ENCODE measurements at places on chromosomes 7 and 10.

- DNase-seq = no peak
Observed at GRCh38 chr7:251446-252175, 38.4 kb upstream of the FOXL3 start.

GRCh38 chr7:102170393-102170970 lies 116.2 kb upstream of the SH2B2 start:
- DNase-seq = no peak

- DNase-seq = no peak
Observed at GRCh38 chr7:93365341-93365740, 133.2 kb downstream of the VPS50 start.

DNA sequence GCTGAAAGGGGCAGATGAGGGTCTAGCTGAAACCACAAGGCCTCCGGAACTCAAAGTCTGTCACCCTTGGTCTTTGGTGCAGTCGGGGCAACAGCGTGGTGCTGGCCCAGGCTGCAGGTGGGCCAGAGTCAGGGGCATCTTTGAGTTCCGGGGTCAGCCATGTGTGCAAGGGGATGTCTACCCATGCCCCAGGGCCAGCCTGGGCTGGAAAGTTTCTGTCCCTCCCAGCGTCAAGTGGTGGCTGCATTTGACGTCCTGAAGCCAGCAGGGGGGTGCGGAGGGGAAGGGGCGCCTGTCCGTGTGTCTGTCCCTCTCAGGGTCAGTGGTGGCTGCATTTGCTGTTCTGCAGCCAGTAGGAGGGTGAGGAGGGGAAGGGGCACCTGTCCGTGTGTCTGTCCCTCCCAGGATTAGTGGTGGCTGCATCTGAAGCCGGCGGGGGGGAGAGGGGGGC lies 638 bp downstream of the BRAT1 start:
- DNase-seq = no peak

DNA sequence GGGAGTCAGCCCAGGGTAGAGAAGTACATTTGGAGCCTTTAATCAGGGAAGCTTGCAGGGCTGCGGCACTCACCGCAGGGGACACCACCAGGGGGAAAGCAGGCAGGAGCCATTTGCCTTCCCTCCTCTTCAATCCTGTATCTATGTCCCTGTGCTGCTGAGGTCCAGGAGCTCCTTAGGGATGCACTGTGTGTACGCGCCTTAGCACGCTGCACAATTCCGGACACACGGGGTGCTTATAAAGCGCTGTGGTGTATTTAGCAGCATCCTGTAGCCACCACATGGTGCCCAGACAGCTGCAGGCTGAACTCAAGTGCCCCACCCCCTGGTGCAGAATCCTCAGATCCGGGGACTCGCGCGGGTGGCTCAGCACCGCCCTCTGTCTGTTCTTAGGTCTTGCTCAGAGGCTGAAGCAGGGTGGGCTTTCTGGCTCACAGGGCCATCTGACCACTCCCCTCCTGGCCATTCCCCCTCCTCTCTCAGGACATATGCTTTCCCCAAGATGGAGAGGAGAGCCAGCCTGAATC lies 421.4 kb downstream of the SDK1 start:
- no peak for DNase-seq

- peak; percentile 23 for DNase-seq
Observed at GRCh38 chr7:149496642-149497391, 792 bp downstream of the ZNF746 start.

DNA sequence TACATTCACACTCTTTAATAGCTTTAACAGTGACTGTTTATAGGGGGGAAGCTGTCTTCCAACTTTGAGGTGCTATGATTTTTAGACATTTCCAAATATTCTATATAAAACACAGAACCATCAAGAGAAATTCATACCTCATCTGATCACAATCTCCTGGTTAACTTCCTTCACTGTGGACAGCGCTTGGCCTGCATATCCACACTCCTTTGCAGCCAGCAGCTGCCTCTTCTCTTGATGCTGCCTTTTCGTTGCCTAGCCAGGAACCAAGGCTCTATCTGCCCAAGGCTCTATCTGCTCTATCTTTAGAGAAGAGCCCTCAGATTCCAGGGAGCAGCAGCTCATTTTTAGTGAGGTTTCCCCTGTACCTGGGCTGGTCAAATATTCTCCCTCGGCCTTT lies 252.0 kb downstream of the PTEN start:
- no peak for DNase-seq

DNA sequence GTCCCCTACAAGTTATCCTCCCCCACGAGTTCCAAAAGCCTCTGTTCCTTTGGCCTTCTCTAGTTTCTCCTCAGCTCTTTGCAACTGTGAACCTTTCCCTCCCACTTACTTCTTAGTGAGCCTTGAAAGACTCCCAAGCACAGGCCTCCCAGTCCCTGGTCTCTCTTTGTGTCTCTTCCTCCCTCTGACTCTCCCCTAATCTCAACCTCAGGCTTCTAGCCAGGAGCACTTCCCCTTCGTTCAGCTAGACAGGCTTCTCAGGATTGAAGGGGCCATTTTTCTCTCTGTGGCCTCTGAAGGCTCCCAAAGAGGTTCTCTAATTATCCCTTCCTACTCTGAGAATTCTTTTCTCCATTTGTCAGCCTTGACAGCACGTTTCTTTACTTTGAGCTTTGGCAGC lies 50.2 kb upstream of the PHYHIPL start:
- DNase-seq = no peak

DNA sequence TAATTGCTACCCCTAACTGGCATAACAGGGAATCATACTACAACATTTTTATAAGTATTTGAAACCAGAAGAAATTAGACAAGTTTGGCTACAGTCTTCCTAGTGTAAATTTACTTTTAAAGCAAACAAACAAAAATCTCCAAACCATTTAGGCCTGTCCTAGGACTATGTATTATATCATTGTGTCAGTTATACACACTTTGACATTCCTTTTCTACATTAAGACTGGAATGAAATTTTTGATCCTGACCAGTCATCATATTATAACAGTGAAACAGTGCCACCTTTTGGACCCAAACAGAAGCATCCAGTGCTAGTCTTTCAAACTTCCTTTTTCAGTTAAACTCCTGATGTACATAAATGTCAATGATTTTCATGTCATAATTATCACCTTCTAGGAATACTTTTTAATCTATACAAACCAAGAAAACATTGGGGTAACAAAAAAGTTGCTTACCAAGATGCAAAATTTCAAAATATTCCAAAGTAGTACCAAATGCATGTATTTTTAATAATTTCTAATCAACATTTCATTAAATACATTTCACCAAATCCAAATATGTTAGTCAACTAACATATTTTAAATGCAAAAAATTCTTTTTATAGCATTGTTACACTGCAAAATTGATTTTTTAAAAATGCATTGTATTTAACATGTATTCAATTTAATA lies 75.7 kb downstream of the IMMP2L start:
- peak; percentile 19 for DNase-seq

DNA sequence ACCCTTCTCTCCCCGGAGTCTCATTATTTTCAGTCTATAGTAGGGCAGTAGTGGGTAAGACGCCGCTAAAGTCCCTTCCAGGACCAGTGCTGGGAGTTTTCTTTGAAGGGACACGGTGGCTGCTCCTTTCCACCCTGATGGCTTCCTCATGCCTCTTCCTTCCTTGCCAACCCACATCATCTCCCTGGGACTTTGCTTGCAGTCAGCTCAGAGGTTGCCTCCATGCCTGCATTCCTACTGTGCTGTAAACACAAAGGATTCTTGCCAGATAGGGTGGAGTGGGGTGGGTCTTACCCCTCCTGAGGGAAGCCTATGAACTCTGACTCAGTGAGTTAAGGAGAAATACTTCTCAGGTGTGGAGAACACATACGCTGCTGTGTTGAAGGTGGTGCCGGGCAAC lies 59.9 kb upstream of the IGFBP3 start:
- no peak for DNase-seq

GRCh38 chr7:30771880-30772425 lies 736 bp downstream of the MINDY4 start:
- DNase-seq = no peak

- no peak for DNase-seq
Observed at GRCh38 chr10:6748981-6749635, 169.0 kb upstream of the PRKCQ start.

DNA sequence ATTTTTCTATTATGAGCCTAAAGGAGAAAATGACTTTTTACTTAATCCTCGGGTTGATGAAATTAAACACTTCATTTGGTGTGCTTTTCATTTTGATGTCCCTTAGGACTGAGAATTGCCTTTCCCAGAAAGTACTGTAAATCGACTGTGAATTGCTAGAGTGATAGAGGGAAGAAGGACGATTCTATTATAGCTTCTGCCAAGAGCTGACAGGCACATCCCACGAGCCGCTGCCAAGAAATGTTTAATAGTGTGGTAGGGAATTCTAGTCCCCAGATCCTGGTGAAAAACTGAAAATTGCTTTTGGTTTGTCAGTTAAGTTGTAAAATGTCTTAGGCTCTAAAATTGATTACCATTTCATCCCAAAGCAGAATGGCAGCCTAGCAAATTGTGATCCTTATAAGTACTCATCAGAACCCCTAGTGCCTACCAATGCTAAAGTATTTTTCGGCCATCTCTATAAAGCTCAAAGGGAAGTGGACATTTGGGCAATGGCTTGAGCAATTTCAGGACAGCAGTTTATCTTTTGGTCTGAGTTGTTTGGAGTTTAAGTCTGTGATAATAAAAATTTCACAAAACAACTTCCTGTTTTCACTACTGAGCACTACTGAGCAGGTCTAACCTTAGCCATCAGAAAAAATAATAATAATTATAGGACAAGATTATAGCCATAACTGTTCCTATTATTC lies 44.6 kb upstream of the HYCC1 start:
- no peak for DNase-seq

GRCh38 chr10:61470740-61471139 lies 17.6 kb upstream of the TMEM26 start:
- no peak for DNase-seq

DNA sequence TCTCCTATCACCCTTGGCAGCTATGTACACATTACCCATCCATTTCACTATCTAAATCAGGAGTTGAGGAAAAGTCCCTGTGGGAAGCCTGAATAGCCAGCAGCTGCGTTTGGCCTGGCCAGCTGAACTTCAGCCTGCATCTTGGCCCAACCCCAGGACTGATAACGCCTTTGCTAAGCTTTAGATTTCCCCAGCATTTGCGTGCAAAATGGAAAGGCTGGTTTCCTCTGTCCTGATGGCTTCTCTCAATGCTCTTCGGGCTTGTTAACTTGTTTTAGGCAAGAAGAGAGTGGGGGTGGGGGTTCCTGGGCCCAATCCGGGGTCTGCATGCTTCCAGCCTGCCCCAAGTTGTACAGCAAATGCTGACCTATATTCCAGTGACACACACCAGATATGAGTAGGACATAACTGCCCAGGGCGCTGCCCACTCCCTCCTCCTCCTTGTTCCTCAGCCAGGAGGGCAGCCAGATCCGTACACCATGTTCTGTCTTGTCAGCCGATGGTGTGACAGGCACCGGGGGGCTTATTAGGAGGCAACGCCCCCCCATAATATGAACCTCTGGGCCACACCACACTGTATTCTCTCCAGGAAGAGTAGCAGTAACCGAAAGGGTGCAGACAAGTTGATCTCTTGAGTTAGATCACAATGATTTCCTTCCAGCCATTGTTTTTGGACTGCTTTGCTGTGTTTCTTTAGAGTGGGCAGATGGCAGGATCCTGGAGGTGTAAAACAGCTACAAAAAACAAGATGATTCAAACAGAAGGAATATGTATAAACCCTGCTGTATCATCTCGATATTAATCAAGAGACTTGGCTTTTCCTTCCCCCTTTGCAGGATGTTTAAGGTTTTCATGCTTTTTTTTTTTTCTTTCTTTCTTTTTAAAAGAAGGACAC lies 339.0 kb downstream of the RNLS start:
- no peak for DNase-seq

GRCh38 chr10:84194424-84195043 lies at the start of gene CDHR1:
Gene CDHR1, plus strand, starts transcription at chr10:84194537. Its CDS starts 224 bp downstream, at chr10:84194761.
- no peak for DNase-seq

GRCh38 chr10:79046326-79046725 lies 22.4 kb upstream of the ZMIZ1 start:
- no peak for DNase-seq

DNA sequence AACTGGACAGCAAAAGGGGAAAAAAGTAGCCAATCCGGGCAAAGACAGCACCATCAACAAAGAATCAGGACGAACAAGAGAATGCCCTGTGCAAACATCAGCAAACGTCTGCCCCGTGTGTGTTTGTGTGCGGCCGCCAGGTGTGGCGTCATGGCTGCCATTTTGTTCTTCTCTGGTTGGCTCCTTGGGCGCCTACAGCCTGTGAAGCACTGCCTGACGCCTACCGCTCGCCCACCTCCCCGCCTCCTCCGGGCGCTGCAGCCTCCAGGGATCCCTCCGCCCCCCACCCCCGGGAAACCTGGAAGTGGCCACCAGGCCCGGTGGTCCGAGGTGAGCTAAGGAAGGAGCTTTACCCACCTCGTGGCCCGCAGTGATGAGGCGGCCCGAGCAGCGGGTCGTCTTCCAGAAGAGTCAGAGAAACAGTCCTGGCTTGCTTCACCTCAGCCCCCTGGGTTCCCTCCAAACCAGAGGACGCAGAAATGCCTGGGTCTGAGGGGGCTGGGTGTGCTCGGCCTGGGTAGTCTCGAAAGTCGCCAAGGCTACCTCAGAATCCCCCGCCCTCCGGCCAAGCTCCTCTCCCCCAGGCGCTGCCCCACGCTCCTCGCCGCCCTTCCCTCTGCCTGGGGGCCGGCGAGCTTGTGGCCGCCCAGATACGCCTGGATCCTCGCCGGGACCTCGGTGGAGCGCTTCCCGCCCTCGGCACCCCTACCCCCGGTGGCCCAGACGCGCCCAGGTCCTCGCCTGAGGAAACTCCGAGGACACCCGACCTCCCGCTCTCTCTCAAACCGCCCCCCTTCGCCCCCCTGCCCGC lies 61.8 kb upstream of the IL6 start:
- no peak for DNase-seq

- DNase-seq = no peak
Observed at GRCh38 chr10:110059925-110060324, 52.1 kb downstream of the ADD3 start.
